Cerebellar nuclear complex (tissue), 1 donor: ENCODE measurements at places on chromosomes 3 and 15.

DNA sequence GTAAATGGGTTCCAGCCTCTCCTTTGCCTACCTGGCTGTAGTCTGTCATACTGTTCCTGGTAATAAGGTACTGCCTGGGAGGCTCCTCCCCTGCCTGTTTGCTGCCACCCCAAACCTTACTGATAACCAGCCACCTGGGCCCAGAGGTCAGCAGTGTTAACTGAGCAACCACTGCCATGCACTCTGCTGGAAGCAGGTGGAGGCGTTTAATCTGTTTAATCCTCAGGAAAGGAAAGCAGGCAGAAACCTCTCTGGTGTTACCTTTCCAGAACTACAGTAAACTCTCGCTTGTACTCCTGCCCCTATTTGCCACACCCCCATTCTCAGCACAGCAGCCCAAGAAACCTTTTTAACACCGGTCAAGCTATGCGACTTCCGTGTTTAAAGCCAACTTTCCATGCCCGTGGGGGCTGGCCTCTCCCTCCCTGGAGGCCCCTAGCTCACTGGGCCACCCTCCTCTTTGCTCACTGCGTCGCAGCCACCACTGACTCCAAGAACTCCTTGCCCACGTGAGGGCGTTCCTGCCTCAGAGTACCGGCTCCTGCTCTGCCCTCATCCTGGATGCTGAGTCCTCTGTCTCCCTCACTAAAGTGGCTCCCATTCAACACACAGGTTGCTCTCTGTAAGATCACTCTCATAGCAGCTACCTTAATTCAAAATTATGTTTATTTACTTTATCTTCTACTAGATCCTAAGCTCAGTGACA, 8.3 kb downstream of the BDH1 start:
- peak; percentile 47 for DNase-seq

DNA sequence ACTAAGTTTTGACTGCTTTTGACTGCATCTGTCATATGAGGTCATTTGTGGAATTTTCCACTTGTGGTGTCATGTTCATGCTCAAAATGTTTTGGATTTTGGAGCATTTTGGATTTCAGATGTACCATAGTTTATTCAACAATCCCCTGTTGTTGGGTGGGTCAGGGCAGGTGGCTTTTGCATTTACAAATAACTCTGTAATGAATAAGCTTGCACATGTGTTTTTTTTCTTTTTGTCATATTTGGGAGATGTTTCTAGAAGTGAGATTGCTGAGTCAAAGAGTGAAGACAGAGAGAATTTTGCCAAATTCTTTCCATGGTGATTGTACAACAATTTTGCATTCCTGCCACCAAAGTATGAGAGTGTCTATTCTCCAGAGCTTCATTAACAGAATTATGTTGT, 62.4 kb upstream of the ADPGK start:
- no peak for DNase-seq

GRCh38 chr3:69254351-69254750, 131.5 kb downstream of the FRMD4B start:
- DNase-seq = no peak

GRCh38 chr3:193964517-193964880, 171.4 kb upstream of the HES1 start:
- no peak for DNase-seq

DNA sequence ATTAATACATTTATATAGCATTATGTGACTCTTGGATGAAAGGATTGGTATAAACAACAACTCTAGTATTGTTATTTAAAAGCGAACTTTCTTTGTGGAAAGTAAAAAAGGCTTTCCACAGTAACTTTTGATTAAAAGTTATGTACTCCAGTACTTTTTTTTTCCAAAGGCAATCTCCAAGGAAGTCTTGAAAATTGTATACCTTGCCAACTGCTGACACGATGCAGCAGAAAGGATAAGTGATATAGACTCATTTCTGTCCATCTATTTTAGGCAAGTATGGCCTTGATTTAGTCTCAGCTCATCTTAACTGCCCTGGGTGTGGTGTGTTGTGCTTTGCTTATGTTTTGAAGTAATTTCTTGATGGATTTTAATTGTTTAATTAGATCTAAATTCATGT, 79.7 kb downstream of the OTOL1 start:
- no peak for DNase-seq

DNA sequence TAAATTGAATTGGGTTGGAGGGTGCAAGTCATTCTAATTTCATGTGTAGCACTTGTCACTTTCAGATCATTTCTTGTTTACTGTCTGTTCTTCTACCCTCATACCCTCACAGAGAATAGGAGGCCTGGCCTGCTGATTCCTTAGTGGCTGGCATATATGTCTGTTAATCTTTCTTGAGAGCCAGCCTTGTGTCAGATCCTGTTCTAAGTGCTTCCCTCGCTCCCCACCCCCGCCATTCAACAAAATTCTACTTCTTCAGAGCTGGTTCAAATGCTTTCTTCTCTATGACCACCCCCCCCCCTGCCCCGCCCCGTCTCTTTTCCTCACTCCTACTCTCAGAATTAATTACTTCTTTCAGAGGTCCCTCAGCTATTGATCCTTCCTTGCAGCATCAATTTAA, 1.5 kb upstream of the U2SURP start:
- DNase-seq = no peak

DNA sequence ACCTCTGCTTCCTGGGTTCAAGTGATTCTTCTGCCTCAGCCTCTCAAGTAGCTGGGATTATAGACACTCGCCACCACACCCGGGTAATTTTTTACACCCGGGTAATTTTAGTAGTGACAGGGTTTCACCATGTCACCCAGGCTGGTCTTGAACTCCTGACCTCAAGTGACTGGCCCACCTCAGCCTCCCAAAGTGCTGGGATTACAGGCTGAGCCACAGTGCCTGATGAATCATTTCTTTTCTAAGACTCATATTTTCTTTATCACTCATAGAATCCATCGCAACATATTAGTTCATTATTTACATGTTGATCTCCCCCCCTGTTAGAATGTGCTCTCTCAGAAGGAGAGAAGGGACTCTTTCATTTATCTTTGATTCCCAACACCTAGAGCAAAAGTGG, 109.5 kb upstream of the PTPRG start:
- DNase-seq = no peak

DNA sequence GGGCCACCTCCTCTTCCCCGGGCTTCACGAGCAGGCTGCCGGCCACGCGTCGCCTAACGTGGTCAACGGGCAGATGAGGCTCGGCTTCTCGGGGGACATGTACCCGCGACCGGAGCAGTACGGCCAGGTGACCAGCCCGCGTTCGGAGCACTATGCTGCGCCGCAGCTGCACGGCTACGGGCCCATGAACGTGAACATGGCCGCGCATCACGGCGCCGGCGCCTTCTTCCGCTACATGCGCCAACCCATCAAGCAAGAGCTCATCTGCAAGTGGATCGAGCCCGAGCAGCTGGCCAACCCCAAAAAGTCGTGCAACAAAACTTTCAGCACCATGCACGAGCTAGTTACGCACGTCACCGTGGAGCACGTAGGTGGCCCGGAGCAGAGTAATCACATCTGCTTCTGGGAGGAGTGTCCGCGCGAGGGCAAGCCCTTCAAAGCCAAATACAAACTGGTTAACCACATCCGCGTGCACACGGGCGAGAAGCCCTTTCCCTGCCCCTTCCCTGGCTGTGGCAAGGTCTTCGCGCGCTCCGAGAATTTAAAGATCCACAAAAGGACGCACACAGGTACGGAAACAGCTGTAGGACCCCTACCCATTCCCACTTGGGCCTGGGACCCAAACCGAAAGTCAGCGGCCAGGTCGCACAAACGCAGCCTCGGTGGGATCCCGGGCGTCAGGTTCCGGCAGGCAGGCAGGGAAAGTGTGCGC, 1.5 kb downstream of the ZIC1 start:
- no peak for DNase-seq

DNA sequence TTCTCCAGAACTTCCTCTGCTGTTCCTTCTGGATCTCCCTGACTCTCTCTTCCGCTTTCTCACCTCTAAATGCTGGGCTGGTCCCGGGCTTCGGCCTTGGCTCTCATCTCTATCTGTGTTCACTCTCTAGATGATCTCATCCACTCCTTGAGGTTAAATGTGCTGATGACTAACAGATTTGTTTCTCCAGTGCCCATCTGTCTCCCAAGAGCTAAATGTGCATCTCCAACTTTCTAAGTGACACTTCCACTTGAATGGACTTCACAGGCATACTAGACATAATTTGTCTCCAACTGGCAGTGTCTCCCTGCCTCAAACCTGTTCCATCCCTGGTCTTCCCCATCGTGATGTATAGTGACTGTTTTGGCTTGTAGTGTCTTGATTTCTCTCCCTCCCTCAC, 95.3 kb downstream of the ITPR1 start:
- no peak for DNase-seq

- DNase-seq = no peak
These were observed 14.2 kb downstream of the CIB1 start for GRCh38 chr15:90219421-90220141.

DNA sequence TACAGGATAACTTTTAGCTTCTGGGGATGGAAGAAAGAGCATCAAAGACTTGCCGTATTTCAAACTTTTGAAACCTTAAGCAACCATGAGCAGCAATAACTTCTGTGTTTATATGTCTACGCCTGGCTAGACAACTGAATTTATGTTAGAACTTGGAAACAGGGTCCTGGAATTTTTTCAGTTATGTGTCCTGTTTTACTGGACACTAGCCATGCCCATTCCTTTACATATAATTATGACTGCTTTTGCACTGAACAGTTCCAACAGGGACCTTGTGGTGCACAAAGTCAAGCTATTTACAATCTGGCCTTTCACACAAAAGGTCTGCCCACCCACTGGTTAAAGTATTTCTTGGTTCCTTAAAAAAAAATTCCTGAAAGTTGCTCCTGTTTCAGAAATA, 37.1 kb downstream of the TJP1 start:
- no peak for DNase-seq

DNA sequence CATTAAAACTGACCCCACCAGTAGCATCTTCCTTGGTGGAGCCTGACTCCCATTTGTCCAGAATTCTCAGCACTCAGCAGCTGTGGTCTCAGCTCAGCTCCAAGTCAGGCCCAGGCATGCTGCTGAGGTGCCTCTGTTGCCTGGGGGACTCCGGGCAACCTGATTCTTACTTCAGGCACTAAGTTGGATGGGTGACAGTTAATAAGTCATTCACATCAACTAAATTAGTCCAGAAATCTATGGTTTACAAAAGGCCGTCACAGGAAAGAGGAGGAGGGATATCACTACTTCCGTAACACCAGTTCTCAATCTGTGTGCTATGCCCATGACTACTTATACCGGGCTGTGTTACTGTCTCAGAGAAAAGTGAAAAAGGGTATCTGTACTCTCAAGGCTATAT, 310.2 kb downstream of the SATB1 start:
- no peak for DNase-seq
